ENCODE measurements at places on chromosomes 1 and 21.

DNA sequence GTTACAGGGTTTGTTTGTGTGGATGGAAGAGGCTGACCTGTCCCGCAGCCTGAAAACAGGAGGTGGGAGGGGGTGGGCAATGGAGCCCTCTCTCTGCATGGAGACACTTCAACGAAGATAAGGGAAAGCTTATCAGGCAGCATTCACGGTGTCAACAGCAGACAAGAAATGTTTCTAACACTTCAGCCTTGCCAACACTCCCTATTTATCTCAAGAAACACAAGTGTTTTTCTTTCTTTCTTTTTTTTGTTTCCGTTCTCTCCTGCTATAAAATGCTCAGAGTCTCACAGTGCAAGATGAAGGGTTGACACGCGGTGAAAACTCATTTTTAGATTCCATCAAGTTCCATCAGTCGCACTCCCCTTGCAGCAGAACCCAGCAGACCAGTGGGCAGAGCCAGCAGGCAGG, 594.4 kb downstream of the MATN1 start:
- no peak for DNase-seq

DNA sequence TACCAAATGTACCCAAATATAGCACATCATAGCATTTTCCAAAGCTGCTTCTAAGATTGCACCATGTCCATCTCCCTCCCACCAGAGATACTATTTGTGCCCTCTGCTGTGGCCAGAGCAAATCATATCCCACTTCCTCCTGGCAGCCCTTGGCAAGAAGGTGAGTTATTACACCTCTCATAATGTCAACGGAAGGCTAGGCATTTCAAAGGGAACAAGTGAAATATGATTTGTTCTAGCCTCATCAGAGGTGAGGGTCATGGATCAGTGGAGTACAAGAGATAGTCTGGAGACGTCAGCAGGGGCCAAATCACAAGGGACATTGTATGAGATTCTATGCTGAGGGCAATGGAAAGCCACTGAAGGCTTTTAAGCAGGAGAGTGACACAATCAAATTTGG, 90.2 kb upstream of the BCAR3 start:
- DNase-seq: no peak

DNA sequence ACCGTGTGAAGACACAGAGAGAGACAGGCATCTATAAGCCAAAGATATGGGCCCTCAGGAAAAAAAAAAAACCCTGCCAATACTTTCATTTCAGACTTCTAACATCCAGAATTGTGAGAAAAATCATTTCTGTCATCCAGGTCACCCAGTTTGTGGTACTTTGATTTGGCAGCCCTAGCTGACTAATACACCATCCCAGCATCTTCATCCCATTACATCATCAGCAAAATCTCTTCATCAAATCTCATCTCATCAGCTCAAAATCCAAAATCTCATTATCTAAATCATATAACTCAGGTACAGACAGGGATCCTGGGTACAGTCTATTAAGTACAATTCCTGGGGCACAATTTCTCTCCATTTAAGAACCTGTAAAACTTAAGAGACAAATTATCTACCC, 51.9 kb upstream of the GJA8 start:
- DNase-seq: no peak

- DNase-seq: no peak
Measured at GRCh38 chr21:45180246-45180599, 105.8 kb downstream of the ADARB1 start.

Measured in T follicular helper cell (primary cell).